Mammary epithelial cell (primary cell): ENCODE measurements at places on chromosomes 4 and X.
A peak's percentile ranks its signal among the peaks of the same experiment; 100 is the strongest.

- DNase-seq = no peak
Measured at GRCh38 chr4:151993521-151993920, 232.7 kb upstream of the GATB start.

- DNase-seq = no peak
Measured at GRCh38 chrX:47808904-47809788, 27.6 kb upstream of the ZNF81 start.

DNA sequence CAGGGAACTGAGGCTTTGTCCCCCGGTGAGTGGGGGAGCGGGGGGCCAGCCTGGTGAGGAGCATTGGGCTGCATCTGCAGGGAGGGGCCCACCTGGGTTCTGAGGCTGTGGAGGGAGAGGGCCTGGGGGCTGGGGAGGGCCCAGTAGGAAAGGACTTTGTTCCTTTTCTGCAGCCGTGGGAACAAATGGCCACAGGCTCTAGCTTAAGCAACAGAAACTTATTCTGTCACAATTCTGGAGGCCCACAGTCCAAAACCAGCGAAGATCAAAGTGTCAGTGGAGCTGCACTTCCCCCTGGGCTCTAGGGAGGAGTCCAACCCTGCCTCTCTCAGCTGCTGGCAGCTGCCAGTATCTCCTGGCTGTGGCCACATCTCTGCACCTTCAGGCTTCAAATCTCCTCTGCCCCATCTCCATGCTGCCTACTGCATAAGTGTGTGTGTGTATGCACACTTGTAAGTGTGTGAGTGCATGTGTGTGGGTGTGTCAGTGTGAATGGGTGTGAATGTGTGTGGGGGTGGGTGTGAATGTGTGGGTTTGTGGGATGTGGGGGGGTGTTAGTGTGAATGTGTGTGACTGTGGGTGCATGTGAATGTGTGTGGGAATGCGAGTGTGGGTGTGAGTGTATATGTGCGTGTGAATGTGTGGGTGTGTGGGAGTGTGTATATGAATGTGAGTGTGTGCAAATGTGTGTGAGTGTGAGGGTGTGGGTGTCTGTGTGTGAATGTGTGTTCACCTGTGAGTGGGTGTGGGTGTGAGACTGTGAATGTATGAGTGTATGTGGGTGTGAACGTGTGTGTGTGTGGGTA lies 204.5 kb upstream of the PSAPL1 start:
- DNase-seq = no peak

DNA sequence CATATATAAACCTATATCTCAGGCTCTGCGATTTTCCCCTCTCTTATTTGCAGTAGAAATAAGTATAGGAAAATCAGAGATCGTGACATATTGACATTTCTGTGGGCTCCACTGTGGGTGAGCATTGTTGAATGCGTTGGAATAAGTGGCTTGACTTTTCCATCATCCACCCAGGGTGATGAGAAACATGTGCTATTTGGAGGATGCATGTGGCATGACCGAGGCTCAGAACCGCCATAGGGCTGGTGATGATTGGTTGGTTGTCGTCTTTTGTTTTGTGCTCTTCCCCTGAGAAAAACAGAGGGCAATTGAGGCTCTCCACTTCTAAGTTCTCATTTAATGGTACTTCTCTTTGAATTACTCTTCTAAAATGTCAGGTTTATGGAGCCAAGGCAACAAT lies 140.1 kb downstream of the MXRA5 start:
- no peak for DNase-seq

DNA sequence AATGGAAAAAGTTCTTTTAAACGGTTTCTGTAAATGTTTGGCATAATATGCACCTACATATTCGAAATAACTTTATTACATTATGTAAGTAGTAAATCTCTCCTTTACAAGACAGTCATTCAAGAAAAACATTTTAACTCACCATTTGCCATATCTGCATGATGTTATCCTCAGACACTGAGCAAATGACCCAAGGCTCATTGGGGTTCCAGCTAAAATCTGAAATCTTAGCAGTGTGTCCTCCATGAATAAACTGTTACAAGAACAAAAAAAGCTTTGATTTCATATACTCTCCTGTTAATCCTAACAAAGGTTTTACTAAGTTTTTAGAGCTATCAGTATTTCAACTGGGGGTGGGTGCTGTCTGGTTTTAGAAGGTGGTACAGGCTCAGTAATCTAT lies 24.5 kb downstream of the RBBP7 start:
- DNase-seq = no peak

DNA sequence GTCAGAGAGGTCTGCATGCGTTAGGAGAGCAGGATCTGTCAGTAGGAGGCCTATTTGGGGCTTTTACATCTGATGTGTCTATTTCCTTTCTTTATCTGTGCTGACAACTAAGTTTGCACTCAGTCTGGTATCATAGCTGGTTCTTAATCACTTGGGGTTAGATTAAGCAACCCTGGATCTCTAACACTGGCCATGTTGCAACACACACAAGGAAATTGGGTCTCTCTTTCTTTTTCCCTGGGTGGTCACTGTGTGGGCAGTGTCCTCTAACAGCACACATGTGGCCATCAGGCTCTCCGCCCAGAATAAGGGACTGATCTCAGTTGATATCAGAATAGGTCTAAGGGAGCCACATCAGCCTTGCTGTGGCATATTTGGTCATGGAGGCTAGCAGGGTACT lies 38.9 kb downstream of the IGFBP7 start:
- peak; percentile 62 for DNase-seq

GRCh38 chr4:109811707-109812106 lies 3.9 kb upstream of the GAR1 start:
- DNase-seq = no peak

GRCh38 chrX:71109051-71109450 lies 2.3 kb downstream of the IL2RG start:
- DNase-seq = no peak

DNA sequence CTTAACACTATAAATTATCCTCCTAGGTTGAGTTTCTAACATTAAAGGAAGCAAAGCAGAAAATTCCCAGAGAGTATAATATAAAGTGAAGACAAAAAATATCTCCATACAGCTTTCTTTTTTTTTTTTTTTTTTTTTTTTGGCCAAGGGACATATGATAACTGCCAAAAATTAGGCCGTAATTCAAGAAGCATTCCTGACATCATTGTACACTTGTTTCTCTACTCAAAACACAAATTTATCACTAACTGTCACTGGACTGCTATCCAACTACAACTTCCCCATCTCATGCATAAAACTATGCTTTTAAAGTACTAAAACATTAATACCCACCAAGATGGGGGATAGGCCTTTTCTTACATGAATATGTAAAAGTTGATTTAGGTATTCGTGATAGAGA lies 77.2 kb downstream of the DCHS2 start:
- no peak for DNase-seq
